ENCODE measurements at places on chromosomes 4 and X. TPM values are rescaled to one million over a fixed set of nuclear protein-coding genes. Genes with fewer than 3 reads are reported as not detected.

DNA sequence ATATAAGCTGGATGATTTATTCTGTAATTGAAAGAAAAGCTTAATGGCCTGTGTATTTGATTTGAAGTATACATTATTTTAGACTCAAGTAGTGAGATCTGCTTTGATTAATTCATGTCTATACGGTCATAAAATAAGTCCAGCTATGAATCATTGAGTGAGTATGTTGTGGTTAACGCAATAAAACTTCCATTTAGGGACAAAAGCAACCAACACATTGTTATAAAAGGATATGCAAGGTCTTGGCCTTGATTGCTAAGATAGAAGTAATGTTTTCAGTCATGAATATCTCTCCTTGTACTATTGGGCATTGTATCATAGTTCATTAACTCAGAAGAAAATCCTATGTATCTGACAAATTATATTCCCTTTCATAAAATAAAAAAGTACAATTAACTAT, 162.1 kb downstream of the EPHA5 start:
- peak; percentile 85 for DNase-seq

DNA sequence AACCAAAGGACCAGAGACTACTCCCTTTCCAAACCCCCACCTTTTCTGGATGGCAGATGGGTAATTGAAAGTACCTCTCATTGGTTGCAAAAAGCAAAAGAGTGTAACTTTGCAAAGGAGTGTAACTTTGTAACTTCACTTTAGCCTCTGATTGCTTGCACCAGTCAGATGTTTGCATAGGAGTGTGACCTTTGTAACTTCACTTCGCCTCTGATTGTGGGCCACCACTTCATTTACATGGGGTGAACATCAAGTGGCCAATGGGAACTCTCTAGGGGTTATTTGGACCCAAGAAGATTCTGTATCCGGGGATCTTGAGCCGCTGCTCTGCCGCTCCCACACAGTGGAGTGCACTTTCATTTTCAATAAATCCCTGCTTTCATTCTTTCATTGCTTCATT, 9.9 kb upstream of the SLC25A43 start:
- no peak for DNase-seq

- peak; percentile 87 for DNase-seq
Measured at GRCh38 chr4:56958111-56958517, 19.3 kb downstream of the NOA1 start.

- DNase-seq = no peak
Measured at GRCh38 chrX:15747626-15748173, 9.6 kb downstream of the CA5B start.

DNA sequence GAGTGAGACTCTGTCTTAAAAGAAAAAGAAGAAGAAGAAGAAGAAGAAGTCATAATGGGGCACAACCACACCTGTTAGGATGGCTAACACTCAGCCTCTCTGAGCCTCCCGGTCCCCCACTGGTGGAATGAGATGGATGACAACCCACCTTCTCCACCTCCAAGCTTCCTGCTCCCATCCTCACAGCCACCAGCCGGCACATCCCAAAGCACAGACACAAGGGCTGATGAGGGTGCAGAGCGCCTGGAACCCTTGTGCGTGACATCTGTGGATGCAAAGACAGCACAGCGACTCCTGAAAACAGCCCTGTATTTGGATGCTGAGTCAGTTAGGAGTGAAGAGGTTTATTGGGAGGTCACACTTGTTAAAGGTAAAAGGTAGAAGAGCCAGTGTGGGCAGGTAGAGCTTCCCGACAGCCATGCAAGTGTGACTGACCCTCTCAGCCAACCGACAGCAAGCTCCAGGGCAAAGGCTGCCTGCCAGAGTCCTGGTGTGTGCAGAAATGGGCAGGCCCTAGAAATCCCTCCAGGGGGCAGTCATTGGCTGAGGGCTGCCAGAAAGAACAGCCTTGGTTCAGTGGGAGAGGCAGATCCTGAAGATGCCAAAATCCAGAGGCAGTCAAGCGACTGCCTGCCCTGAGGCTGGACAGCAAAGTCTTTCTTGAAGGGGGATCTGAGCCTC, 26.6 kb upstream of the MAN2B2 start:
- DNase-seq = no peak

DNA sequence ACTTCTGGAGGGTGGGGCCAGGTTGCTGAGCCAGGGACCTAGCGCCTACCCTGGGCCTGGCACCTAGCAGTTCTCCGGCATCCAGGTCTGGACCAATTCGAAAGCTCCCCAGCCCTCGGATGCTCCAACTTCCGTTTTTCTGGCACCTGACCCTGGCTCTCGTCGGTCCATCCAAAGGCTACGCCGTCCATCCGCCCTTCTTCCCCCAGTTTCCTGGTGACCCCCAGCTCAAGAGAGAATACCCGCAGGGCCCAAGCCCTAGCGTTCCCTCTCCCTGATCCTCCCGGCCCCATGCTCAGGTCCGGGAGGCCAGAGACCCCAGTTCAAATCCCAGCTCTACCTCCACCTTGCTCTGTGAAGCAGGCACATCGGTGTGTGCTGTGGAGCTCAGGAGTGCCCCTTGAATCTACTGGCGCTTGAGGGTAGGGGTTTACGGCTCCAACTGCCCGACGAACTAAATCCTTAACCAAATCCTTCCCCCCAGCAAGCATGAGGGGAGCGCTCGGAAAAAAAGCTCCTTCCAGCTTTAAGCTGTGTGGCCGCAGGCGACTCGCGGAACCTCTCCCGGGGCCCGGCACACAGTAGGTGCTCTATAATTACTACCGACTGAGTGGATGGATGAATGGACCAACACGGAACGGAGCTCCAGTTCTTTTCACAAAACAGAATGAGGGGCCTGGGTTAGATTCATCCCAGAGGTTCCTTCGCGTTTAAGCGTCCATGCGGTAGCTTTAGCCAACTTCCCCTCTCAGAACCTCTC, 1.1 kb downstream of the CRMP1 start:
- DNase-seq = no peak

- DNase-seq = no peak
Measured at GRCh38 chrX:129802863-129803262, 23.1 kb downstream of the SASH3 start.

- no peak for DNase-seq
Measured at GRCh38 chr4:38111024-38111423, 150.8 kb downstream of the PTTG2 start.

DNA sequence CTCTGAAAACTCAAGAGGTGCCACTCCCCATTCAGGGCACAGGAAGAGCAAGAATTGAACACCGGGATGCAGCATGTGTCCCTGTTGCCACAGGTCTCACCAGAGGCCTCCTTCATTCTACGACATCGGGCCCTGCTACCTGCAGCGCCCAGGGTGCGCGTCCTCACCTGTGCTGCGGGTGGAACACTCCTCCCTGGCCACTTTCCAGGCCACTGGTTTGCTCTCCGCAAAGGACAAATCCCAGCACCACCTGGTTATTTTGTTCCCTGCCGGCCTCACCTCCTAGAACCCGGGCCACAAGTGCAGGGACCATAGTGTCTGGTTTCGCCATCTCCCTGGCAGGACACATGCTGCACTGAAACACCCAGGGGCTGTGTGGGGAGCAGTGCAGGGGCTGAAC, 14.3 kb upstream of the FAM3A start:
- no peak for DNase-seq

- no peak for DNase-seq
Measured at GRCh38 chrX:15245896-15246295, 24.0 kb downstream of the ASB9 start.

GRCh38 chrX:10017872-10018271, 50.7 kb downstream of the CLDN34 start:
- DNase-seq = peak; percentile 75

DNA sequence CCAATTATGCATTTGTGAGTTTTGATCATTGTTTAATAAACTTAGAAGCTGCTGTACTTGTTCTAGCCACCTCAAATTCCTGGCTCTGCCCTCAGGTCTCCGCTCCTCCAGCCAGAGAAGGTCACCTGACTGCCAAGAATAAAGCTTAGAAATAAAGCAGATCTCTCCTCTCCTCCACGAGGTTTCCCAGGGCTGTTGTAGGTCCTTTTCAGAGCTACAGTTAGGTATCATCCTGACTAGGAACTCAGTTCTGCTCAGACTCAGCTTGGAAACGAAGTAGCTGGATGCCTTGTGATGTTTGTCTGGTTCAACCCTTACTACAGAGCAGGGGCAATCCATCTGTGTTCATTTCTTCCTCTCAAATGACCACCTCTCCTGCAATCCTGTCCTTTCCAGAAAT, 79.1 kb upstream of the RAPGEF2 start:
- no peak for DNase-seq

DNA sequence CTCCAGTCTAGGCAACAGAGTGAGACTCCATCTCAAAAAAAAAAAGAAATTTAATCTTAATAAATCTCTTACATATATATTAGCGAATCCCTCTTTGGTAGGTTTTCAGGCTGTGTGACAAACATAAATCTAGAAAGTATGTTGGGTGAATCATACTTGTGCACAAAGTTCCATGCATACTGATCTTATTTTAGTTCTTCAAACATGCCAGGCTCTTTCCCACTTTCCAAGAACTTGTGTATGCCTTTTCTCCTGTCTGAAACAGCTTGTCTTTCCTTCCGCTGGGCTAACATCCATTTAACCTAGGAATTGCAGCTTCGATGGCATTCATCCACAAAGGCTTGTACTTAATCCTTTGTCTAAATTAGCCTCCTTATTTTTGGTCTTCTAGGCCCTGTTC, 156.6 kb upstream of the CASK start:
- DNase-seq = no peak

DNA sequence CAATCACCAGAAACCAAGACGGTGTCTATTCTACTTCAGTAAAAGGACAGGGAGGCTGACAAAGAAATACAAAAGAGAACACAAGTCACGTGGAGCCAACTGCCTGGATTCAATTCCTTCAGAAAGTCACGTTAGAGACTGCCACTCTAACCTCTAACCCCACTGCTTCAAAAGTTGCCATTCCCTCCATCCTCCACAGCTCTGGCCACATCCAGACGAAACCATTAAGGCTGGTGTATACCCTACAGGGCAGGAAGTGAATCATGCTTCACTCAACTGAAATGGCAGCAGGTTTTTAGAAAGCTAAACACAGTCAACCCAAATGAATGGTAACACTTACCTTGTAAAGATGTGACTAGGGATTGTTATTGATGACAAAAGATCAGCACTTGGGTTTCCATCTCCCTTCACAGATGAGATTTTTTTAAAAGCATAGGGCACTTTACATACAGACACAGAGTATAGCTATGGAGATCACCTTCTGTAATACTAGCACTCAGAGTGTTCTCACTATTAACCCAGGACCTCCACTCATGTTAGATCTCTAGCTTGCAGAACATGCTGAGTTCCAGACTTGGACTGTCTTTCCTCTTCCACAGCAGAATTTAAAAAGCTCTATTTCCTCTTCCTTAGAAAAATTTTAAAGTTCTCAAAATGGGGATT, 37.4 kb downstream of the MAML3 start:
- no peak for DNase-seq

GRCh38 chrX:17475449-17476217, 100.6 kb downstream of the NHS start:
- DNase-seq = no peak

- DNase-seq = no peak
Measured at GRCh38 chr4:172826346-172826745, 342.3 kb upstream of the GALNT7 start.

DNA sequence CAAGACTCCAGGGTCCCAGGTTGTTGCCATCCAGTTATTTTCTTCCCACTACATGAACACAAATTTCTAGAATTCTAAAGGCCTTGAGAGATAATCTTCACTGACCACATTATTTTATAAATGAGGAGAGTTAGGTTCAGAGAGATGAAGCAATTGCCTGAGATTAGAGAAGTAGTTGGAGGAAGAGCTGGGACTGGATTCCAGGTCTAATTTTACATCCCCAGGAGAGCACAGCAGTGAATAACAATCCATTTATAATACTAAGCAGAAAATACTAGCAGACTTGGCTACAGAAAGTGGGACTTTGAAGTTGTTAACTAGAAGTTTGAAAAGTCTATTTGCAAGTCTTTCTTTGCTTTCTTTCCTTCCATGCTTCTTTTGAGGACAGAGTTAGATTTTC, 231.3 kb upstream of the S100G start:
- DNase-seq = no peak

DNA sequence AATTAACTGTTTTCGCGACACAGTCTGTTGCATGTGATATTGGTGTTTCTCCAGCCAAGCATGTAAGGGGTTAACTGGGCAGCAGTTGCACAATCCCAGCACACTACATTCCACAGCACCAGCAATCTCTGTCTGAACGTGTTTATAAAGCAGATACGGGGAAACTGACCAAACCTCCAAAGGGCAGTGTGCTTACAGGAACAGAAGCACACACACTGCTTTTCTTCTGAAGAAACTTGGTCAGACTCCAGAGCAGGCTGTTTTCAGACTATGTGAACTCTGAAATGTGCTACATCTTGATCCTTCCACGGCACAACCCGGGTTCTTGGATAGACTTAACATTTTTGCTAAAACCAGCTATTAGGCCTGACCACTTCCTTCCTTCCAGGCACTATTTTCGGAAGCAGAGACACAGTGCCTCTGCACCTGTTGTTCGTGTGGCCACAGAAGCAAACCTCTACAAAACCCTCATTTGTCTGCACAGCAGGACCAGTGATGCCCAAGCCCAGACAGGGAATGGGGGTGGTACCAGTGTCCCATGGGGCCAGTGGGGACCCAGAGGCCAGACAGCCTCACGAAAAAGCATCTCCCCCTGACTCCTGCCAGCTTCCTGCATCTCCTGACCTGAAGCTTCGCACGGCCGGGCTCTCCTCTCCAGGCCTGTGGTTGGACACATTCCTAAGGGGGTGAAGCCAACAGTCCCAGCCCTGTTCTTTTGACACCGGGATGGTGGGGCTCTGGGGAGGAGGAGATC, 90.1 kb downstream of the IRF2 start:
- peak; percentile 67 for DNase-seq

DNA sequence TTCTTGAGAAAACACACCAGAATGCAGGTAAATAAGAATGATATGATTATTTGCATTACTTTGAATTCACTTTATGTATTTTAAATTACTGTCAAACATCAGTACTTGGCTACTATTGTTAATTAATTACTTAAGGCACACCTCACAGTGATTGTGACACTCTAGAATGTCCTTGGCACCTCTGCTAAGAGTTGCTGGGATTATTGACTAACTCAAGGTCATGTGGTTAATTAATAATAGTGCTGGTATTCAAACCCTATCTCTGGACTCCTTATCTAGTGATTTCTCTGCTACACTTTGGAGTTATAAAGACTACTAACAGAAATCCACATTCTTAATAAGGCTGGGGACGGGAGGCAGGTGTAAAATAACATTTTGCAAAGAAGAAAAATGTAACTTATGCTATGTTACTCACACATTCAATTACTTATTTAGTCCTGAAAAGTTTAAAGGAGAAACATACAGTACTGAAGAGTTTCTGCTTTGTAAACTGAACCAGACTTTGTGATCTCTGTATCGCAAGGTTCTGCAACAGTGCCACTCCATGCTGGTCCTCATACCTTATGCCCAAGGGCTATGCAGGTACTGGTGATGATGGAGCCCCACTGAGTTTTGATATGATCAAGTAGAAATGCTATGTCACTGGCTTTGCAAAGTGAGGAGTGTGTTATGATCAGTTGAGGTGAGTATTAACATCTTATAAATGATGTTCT, 242.7 kb downstream of the MID1IP1 start:
- DNase-seq = no peak

GRCh38 chrX:122567911-122568310, 616.2 kb upstream of the GRIA3 start:
- DNase-seq = no peak

The MSANTD1 gene
- 0.50 TPM for total RNA-seq

The CFI gene
- 4.2 TPM for total RNA-seq

The STS gene
- 2.9 TPM for total RNA-seq

The TASL gene
- total RNA-seq = not detected

The EXOC1 gene
- total RNA-seq = 32.4 TPM

The WDFY3 gene
- total RNA-seq = 54.4 TPM

The FRMD7 gene
- not detected for total RNA-seq

The TAF7L gene
- 0.33 TPM for total RNA-seq

The FRAS1 gene
- total RNA-seq = 35.8 TPM

The CNGA1 gene
- not detected for total RNA-seq

The TMPRSS11F gene
- not detected for total RNA-seq

All from kidney epithelial cell (primary cell).